ENCODE measurements at places on chromosomes 5 and 9.

- no peak for DNase-seq
These were observed 109.6 kb downstream of the BAAT start for GRCh38 chr9:101274971-101275768.

- DNase-seq = no peak
These were observed 82.9 kb downstream of the PHF2 start for GRCh38 chr9:93659044-93659836.

DNA sequence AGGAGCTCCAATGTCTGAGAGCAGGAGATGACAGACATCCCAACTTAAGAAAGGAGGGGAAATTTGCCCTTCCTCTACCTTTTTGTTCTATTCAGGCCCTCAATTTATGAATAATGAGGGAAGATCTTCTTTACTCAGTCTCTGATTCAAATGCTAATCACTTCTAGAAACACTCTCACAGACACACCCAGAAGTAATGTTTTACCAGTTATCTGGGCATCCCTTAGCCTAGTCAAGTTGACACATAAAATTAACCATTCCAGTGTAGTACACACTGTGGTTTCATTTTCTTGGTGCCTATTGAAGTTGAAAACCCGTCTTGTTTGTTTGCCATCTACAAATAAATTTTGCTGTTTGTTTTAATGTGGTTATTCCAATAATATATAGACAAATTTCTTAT lies 167.6 kb downstream of the PCSK1 start:
- DNase-seq = no peak

GRCh38 chr9:95311961-95312360 lies 5.5 kb downstream of the FANCC start:
- no peak for DNase-seq

DNA sequence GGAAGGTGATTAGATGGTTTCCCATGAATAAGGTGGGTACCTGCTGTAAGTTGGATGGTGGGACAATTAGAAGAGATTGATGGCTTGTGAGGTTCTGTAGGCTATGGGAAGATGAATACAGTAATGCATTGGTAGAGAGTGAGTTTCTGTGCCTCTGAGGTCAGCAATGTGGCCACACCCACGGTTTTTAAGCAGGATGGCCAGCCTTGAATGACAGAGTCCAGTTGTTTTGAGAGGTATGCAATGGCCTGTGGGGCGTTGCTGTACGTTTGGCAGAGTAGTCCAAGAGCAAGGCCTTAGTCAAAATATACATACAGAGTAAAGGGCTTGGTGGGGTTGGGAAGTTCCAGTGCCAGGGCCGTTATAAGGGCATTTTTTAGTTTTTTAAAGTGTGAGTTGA lies 235.6 kb upstream of the C9orf72 start:
- no peak for DNase-seq

DNA sequence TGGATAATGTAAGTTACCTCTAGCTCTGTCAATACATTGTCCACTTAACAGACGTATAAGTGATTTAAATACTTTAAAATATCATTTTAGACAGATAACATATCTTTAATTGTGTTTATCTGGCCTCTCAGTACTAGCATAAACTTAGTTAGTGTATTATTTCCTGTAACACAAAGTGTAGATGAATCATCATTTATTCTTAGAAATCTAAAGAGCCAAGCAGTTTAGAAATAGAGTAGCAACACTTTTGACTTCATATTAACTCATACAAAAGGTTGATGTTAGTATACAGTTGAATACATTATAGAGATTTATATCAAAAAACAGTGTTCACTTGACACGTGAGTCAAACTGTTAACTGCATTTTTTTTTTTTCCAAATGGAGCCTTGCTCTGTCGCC lies 18.0 kb downstream of the NCBP1 start:
- no peak for DNase-seq

DNA sequence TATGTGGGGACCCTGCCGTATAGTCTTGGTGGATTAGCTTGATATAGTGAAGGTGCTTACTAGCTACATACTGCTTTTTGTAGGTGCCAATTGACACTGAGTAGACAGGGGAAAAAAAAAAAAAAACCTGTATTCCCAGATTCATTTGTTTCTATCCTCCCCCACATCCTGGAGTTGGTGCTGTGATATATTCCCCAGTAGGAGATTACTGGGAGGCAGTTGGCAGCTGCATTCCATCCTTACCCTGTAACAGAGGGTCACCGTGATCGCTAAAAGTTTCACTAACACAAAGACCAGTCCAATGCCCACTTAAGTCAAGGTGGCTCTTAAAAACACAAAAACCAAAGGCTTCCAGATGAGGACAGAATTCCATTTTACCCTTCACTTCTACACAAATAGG lies 27.4 kb upstream of the TOMM5 start:
- no peak for DNase-seq

DNA sequence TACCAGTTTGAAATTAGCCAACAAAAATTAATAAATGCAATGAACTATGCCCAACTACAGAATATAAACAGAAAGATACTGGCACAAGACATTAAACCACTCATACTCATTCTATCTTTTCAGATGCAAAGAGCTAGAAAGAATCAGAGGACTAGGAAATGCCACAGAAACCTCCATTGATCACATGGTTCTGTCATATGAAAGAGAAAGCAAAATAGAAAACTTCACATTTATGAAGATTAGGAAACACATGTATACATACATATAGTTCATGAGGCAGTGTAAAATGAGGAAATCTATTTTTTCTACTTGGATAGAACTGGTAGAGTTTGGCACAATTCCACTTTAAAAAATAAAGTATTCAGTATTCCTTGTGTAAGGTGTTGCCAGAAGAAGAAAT lies 275.1 kb upstream of the PTGER4 start:
- DNase-seq = no peak

DNA sequence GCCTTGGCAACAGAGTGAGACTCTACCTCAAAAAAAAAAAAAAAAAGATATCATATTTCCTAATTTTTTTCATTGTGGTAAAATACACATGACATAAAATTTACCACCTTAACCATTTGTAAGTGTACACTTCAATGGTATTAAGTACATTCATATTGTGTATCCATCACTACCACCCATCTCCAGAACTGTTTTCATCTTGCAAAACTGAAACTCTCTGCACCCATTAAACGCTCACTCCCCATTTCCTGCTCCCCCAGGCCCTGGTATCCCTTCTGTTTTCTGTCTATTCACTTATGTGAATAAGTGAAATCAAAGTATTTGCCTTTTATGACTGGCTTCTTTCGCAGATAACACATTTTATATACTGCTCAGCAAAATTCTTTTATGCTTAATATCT lies 12.8 kb downstream of the LRRC8A start:
- no peak for DNase-seq

- no peak for DNase-seq
These were observed 173.0 kb downstream of the OLFM1 start for GRCh38 chr9:135260221-135261180.

- no peak for DNase-seq
These were observed 471.3 kb downstream of the MTRR start for GRCh38 chr5:8340261-8340660.

GRCh38 chr9:99368341-99369326 lies 146.6 kb downstream of the SEC61B start:
- DNase-seq = no peak

GRCh38 chr5:120882038-120882775 lies 418.1 kb downstream of the PRR16 start:
- no peak for DNase-seq

DNA sequence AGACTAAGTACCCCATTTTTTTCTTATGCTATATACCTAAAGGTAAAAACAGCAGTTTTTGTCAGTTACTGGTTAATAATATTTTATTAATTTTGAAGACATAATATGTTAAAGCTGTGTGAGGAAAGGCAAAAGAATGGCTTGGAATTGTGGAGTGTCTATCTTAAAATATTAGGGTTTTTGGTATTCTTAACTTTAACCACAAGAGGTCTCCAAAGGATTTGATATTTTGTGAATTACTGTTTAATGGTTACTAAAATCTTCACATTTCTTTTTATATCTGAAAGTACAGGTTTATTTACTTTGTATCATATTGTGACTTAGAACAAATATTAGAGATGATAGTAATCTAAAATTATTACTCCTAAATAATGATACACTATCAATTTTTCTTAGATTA lies 32.0 kb upstream of the DHFR start:
- DNase-seq = no peak

DNA sequence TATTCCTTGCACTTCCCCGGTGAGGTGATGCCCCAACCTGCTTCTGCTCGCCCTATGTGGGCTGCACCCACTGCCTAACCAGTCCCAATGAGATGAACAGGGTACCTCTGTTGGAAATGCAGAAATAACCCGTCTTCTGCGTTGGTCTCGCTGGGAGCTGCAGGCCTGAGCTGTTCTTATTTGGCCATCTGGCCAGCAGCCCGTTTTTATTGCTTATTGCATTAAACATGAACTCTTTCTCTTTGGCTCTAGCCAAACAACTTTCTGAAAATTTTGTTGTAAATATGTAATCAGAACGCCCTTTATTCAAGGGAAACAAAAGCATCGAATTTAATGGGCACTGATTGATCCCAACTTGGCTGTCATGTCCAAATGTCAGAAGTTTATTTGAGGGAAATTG lies 124.7 kb upstream of the FTMT start:
- DNase-seq = no peak

DNA sequence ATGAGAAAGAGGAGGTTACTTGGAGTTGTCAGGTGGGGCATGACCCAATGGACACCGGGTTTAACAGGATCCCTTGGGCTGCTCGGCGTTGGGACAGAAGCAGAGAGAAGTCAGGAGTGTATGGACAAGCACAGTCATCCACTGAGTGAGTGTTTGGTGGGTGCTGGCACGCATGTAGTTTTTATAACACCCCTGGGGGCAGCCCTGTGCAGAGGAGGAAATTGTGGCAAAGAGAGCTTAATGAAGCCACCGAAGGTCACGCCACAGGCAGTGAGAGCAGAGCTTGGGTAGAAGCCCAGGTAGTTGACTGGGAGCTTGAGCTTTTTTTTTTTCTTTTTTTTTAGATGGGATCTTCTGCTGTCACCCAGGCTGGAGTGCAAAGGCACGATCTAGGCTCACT lies 43.2 kb upstream of the IER5L start:
- no peak for DNase-seq

DNA sequence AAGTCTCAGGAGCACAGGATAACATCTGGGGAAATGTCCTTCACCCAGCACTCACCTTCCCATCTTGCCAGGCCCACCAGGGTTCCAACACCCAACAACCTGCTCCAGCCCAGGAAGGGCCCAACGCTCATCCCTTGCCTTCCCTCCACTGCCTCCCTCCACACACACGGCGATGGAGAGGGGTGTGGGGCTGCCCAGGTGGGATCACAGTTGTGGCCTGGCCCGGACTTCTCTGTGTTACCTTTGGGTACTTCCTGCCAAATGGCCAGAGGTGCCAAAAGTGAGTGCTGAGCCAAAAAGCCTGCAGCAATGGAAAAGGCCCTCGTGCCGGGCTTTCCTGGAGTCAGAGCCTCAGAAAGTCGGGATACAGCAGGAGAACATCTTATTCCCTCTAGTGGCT lies 15.6 kb upstream of the TDRD7 start:
- no peak for DNase-seq

DNA sequence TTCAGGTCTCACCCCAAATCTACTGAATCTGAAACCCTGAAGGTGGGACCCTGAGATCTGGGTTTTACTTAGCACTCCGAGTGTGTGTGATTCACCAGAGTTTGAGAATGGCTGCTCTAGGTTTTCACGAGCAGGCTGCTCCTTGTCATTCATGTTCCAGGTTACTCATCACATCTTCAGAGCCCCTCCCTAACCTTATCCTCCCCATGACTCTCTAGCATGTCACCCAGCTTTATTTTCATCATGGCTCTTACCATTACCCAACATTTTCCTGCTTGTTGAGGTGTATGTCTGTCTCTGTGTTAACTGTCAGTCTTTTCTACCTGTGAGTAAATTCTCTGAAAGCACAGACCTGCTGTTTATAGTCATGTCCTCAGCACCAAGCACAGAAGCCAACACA lies 319.2 kb downstream of the NSG2 start:
- DNase-seq = no peak

- no peak for DNase-seq
These were observed 451.8 kb upstream of the FTMT start for GRCh38 chr5:121399879-121400278.

- DNase-seq = no peak
These were observed 221.4 kb upstream of the KLF4 start for GRCh38 chr9:107710953-107711352.

DNA sequence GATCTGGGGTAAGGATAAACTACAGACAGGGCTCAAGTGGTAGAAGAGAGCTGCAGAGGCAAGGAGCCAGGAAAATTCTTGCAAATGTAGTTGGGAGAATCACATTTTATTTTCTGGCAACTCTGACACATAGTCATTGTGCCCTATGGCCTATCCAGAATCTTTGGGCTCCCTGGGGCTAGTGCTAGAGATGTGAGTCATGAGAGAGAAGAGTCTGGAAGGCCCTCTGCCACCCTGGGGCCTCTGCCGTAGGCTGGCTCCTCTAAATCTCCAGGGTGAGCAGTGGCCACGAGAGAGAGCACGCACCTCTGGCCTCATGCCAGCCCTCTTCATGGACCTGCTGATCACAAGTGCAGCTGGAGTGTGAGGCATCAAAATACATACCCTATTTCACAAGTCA lies 74.3 kb upstream of the SSBP2 start:
- no peak for DNase-seq
